ENCODE measurements at places on chromosomes 7 and 10.

- DNase-seq, result no peak
Observed at GRCh38 chr7:129187681-129188371, 607 bp upstream of the SMO start.

GRCh38 chr10:72331575-72332422 is 22.9 kb downstream of the DNAJB12 start:
- DNase-seq, result peak; percentile 83

DNA sequence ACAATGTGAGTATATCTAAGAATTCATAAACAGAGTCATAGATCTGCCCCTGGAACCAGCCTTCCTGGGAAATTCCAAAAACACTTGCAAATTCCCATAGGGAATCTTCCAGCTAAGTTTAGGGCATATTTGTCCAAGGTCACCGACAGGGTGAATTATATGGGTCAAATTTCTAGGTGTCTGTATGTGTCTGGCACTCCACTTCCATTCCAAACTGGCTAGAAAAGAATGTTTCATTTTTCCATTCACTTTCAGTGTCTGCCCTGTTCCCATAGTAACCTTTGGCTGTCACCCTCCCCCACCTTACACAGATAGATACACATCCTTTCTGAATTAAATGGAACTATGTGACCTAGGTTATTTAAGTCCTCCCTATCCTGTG is 230.9 kb downstream of the CREB5 start:
- no peak for DNase-seq

DNA sequence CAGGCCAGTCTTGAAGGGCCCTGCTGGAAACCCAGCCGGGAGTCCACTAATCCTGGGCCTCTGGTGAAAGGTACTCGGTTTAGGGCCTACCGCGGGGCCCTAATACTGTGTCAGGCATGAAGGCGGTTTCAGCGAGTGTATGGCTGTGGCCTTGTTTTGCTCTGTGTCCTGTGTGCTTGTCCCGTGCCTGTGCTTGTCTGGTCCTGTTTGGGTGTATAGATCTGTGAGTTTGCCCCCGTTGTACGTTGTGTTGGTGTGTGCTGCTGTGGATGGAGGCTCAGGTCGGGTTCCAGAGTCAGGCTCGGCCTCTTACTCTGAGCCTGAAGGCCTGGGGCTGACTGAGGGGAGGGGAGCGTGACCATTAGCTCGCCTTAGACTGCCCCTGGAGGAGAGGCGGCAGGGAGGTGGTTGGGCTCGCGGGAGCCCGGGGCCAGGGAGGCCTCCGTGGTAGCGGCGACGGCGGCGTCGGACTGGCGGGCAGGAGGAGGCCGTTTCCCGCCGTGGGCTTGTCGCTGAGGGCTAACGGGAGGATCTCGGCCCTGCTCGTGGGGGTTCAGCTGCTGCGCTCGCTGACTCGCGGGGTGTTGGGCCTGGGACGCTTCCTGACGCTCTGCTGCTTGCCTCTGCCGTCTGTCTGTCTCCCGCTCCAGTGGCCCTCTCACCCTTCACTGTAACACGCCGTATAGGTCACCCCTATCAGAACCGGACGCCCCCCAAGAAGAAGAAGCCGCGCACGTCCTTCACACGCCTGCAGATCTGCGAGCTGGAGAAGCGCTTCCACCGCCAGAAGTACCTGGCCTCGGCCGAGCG is 2.6 kb downstream of the TLX1 start:
- no peak for DNase-seq

GRCh38 chr10:132184816-132185593 is 1.7 kb upstream of the DPYSL4 start:
- no peak for DNase-seq

- no peak for DNase-seq
Observed at GRCh38 chr10:101646364-101646763, 48.6 kb downstream of the FBXW4 start.

DNA sequence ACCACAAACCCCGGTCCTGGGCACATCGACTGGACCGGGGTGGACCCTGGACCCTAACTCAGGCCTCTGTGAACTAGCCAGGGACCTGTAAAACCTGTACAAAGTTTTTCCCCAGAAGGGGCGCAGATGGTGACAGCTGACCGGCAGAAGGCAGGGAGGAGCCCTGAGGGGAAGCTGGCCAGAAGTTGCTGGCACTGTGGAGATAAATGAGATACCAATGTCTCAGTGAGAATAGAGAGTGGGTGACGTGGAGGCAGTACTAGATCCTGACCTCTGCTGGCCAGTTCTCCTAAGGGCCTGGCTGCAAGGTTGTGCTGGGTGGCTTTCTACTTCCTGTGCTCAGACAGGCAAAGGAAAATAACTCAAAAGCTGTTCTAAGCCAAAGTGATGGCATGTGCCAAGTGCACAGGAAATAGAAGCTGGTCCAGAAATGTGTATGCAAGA is 10.6 kb upstream of the TSPAN14 start:
- no peak for DNase-seq

DNA sequence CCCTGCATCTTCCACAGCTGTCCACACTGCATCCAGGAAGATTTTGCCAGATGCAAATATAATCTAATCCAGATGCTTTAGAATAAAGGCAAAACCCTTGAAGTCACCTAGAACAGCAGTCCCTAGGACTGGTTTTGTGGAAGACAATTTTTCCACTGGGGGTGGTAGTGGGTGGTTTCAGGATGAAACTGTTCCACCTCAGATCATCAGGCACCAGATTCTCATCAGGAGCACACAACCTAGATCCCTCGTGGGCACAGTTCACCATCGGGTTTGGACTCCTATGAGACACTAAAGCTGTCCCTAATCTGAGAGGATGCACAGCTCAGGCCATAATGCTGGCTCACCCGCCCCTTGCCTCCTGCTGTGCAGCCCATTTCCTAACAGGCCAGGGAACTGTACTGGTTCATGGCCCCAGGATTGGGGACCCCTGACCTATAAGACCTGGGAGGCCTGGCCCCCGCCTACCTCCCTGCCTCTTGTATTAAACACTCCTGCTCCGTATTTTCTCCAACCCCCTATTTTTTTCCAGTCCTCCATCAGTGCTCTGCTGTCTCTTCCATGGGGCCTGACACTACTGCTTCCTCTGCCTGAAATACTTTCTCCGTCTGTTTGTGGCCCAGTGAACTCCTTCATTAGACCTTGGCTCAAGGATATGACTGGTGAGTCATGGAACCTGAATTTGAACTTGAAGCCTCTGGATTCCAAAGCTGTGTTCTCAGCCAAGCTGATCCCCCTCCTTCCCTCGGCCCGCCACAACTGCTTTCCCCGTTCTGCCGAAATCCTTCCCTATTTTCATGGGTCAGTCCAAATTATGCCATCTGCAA is 79.9 kb upstream of the RHEB start:
- no peak for DNase-seq

- DNase-seq, result no peak
Observed at GRCh38 chr10:126932516-126932915, 27.3 kb downstream of the DOCK1 start.

- DNase-seq, result no peak
Observed at GRCh38 chr7:121406944-121407343, 10.8 kb upstream of the FAM3C start.

DNA sequence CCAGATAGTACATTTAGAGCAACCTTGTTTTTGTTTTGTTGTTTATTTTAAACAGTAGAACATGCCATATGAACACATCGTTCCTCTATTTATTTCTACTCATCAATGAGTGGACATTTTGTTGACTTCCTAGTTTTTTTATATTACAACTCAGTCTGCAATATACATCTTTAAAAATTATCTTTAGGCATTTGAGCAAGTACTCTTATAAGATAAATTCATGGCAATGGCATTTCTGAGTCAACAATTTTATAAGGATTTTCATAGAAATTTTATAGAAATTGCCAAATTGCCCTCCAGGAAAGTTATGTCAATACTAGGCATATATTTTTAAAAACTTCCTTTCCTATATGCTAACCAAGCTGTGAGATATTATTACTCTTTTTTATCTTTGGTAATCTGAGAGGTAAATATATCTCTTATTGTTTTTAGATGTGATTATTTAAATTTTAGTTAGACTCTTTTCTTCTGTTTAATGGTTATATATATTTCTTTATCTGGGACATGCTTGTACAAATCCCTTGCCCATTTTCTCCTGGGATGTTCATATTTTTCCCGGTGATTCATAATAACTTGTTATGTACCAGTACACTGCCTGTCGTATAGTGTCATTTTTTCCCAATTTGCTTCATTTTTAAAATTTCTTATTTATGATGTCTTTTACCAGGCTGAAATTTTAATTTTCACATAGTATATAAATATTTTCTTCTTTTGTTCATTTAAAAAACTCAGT is 50.5 kb downstream of the FZD1 start:
- no peak for DNase-seq

DNA sequence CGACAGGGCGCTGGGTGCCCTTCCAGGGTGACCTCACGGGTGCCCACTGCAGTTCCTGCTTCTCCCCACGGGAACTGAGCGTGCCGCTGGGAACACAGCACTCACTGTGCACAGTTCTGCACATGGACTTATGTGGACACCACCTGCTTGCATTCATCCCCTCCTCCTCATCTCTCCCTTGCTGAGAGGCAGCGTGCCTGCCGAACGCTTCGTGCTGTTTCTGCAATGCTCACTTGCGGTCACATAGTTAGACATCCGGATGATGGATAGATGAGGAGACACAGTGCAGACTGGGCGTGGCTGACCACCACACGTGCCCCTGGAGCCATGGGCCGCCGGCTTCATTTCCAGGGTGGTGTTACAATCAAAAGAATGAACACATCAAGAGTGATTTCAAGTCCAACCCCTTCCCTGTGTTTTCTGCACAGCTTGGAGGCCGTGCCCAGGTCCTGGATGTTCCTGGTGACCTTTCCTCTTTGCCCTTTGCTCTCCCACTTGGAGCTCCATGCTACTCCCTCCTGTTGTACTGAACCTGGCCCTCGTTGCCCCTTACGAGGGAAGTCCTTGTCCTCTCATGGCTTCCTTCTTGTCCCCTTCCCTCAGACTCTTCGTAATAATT is 119.4 kb downstream of the VIPR2 start:
- DNase-seq, result no peak

DNA sequence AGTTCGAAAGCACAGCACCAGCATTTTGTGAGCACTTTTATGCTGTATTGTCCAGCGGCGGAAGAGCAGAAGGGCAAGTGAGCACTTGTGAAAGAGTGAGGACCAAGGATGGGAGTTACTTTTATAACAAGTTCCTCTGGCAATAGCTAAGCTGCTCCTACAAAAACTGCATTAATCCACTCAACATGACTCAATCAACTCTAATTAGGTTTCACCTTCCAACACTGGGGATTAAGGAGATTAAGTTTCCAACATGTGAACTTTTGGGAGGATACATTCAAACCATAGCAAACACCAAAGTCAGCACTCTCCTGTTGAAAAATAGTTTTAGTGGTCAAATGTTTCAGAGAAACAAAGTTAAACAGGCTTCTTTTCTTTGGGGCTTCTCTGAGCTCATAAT is 844.5 kb downstream of the REEP3 start:
- no peak for DNase-seq

GRCh38 chr7:123662293-123662692 is 6.6 kb downstream of the LMOD2 start:
- no peak for DNase-seq

- DNase-seq, result peak; percentile 90
Observed at GRCh38 chr10:14878266-14879123, at the start of gene SUV39H2. SUV39H2 (plus strand) TSS chr10:14878866; CDS start chr10:14878889, 23 bp downstream.

- no peak for DNase-seq
Observed at GRCh38 chr10:61110936-61111335, 167.0 kb upstream of the RHOBTB1 start.

DNA sequence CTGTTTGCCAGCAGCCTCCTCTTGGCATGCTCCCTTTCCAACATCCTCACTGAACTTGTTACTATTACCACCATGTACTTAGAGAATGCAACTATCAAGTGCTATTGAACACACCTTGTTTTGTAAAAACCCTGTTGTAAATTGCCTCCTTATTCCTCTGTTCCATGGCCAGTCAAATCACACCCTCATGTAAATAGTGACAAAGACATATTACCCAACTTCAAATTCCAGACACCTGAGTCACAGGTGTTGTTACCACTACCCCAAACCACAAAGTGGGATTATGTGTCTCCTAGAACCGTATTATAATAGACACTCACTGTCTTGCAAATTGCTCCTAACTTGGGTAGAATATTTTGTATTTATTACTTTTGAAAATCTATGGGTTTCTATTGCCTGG is 263.2 kb upstream of the C7orf33 start:
- no peak for DNase-seq

DNA sequence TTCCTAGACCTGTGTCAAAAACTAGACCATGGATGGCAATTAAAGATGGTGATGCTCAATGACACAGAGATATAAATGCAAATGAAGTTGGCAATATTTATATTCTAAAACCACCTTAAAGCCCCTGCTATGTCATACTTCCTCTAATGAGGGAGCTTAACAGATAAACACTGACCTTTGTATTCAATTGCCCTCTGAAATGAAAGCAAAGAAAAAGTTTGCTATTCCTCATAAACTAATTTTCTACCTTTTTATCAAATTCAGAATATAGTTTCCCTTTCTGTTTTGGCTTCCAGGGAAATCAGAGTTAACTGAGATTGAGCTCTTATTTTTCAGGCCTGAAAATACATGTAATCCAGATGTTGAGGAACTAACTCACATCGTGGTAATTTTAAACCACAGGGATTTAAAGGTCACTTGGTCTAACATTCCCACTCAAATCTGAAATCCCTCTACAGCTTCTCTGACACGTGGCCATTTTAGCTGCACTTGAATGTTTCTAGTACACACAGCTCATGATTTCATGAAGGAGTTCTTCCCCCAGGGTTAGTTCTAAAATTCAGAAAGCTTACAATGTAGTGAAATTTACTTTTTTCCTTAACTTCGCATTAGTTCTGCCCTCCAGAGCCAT is 37.9 kb upstream of the ABCB5 start:
- DNase-seq, result no peak

DNA sequence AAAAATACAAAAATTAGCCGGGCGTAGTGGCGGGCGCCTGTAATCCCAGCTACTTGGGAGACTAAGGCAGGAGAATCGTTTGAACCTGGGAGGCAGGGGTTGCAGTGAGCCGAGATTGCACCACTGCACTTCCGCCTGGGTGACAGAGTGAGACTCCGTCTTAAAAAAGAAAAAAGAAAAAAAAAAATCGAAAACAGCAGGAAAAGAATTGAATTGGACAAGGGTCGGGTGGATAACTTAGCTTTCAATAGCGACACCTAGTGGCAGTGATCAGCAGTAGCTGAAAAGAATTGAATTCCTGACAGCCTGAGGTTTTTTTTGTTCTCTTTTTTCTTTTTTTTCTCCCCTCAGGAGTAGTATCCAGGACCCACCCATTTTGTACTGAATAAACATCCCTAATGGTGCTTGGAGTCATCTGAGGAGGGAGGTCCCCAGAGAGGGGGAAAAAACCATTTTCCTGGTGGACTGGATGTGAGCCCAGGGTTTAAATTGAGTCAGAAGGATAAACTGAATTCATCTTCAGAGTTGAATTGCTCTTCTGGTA is 55.1 kb downstream of the CYCS start:
- no peak for DNase-seq
